ENCODE measurements at places on chromosomes 6 and 20.

DNA sequence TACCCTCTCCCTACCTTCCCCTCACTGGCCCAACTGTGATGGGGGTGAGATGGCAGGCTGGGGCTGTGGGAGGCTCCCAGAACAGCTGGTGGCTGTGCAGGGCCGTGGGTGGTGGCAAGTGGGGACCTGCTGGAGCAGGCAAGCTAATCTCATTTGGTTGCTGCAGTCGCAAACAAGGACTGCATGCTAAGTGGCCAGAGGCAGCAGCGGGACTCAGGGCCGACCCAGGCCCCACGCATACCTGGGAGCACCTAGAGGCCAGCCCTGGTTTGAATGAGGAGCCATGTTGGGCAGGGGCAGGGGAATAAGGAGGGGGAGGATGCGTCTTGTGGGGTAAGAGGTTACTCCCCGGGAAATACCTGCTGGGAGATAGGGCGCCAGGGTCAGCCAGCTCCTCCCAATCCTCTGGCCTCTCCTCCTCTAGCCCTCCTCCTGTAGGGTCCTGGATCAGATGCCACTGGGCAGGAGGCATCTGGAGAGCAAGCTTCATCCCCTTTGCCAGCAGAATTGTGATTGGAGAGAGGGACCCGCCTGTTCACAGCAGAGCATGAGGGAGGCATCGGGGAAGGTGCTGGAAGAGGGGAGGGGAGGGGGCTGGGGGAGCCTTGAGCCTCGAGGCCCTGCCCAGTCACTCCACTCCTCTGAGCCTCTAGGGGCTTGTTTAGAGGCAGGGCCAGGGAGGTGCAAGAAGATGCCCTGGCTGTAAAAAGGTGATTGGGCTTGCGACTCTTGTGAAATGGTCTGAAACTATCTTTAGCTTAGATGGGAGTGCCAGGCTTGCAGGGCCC lies 24.3 kb upstream of the CDH22 start:
- no peak for DNase-seq

GRCh38 chr6:31202259-31203166 lies 32.0 kb upstream of the POU5F1 start:
- peak; percentile 38 for DNase-seq

DNA sequence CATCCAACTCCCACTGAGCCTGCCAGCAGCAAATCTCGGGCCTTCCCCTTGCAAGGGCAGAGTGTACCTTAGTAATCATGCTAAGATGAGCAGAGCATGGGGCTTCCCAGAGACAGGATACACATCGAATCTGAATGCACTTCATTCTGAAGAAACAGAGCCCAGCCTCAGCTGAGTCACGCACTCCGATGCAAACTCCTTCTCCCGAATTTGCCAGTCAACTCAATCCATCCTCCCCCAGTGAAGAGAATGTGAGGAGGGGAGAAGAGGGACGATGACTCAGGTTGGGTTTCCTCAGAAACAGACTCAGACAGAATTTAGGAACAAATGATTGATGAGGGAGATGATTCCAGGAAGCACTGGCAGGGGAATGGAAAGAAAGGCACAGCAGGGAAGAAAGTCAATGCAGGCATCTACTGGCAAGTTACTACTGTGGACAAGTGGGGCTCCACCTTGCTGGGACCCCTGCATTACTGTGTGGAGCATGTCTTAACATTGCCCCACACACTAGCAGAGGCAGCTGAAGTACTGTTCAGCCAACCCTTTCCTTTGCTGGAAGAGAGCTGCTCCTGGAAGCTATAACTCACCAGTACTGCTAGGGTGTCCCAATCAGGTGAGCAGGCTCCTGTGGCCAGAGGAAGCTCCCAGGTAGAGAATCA lies 251.6 kb downstream of the ADGB start:
- no peak for DNase-seq

- no peak for DNase-seq
These were observed 54.8 kb downstream of the BTBD3 start for GRCh38 chr20:11972478-11972877.

GRCh38 chr6:20238688-20239587 lies 26.7 kb upstream of the MBOAT1 start:
- no peak for DNase-seq

DNA sequence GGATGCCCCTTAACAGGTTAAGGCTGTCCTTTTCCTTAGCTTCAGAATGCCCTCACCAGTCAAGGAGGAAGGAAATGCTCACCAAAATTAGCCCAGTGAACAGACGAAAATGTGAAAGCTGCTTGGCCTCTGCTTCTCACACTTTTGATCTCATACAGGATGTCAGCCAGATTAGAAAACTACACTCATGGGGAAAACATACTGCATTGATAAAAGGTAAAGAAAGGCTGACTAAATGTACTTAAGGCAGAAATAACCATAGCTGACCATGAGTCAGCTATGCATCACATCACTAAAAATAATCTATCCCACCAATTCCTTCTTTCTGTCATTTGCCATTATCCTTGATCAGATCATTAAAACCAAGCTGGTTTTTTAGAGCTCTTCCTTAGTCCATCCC lies 198.4 kb upstream of the TENT5A start:
- peak; percentile 60 for DNase-seq

Measured in RWPE1 (cell line).